ENCODE measurements at places on chromosomes 2 and 18.

GRCh38 chr2:3288470-3289170 is 89.0 kb downstream of the EIPR1 start:
- DNase-seq: no peak

GRCh38 chr18:60113396-60113795 is 213.6 kb downstream of the PMAIP1 start:
- no peak for DNase-seq

GRCh38 chr2:198096002-198096401 is 291.6 kb downstream of the PLCL1 start:
- no peak for DNase-seq

- DNase-seq: no peak
These were observed 38.4 kb downstream of the LYPD6B start for GRCh38 chr2:149076863-149077412.

DNA sequence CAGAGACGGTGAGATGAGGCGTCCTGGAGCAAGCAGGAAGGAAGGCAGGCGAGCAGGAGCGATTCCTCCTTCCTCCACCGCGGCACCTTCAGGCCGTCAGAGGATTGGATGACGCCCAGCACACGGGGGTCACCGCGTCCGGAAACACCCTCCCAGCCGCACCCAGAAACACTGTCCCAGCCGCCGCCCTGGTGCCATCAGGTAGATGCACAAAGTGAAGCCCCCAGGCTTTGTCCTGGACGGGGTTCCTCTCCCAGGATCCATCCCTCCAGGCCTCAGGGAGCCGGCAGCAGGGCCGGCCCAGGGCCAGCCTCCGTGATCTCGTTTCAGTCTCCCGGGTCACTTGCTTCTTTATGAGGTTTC is 31.5 kb downstream of the RTP5 start:
- DNase-seq: no peak

DNA sequence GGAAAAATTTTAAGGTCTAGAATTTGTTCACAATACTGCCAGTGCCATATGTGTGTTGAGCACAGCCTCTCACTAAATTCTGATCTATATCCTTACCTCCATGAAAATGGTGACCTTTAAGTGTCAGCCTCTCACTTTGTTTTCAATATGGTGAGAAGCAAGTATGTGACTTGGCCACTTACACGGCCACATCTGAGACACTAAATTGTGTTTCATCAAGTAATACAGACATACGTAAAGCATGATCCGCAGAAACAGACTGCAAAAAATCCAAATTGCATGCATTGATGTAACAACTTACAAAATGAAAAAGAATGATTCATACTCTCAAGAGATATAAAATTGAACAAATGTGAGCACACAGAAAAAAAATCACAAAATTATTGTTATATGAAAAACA is 55.2 kb upstream of the UGP2 start:
- DNase-seq: no peak

GRCh38 chr2:119419065-119419464 is 12.6 kb upstream of the TMEM37 start:
- no peak for DNase-seq

- no peak for DNase-seq
These were observed 21.9 kb upstream of the PPP1CB start for GRCh38 chr2:28729698-28730097.

DNA sequence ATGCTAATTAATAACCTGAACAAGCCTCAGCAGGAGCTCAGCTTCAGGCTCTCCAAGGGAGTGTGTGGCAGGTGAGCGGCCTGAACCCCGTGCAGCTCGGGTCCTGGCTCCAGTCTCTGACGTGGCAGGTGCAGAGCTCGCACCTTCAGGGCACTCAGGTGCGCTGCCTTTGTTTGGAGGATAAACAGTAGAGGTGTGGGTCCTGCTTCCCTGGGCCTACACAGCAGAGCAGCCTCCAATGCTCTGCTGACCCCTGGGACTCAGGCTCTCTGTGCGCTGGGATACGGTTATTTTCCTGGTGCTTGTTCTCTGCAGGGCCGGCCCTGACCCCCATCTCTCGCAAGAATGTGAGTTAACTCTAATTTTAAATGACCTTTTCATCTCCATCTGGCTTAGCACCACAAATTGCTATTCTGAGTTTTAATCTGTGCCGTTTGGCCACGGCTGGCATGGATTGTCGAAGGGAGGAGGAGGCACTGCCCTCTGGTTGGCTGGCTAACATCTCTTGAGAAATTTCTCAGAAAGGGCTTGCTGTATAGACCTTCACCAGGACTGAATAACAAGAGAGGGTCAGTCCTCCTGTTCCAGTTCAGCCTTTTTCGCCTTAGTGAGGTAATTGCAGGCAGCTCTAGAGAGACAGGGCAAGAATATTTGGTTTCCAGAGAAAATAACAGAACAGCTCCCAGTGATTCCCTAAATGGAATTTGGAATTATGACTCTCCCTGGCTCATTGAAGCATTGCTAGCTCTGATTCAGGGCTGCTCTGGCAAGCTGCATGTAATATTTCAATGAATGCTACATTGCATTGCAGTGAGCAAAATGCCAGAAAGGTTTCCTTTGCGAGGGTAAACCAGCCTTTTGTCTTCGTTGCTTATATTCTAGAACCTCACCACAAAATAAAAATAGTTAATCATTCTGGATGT is 161.8 kb downstream of the DCDC2C start:
- DNase-seq: no peak

DNA sequence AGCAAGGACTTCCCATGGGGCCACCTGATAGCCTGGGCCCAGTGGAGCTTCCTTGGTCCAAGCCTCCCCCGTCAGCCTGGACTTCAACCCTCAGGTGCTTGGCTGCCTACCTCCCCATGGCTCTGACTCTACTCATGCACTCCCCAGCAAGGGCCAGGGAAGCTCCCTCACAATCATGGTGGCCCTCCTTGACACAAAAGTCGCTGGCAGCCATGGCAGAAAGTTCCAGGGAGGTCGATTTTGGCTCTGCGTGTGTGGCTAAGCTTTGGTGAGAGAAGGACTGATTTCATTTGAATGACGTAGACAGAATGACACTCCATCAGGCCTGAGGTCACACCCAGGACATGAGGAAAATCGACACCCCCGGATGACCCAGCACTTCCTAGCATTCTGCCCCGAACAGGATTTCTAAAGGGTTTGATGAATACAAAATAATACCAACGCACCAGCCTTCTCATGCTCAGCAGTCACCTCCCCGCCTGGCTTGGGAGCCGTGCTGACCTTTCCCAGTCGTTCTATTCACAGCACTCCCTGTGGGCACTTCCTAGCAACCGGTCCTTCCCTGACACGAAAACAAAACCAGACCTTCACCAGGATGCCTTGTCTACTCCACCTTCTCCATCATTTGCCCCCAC is 52.7 kb downstream of the LBH start:
- DNase-seq: peak; percentile 57

DNA sequence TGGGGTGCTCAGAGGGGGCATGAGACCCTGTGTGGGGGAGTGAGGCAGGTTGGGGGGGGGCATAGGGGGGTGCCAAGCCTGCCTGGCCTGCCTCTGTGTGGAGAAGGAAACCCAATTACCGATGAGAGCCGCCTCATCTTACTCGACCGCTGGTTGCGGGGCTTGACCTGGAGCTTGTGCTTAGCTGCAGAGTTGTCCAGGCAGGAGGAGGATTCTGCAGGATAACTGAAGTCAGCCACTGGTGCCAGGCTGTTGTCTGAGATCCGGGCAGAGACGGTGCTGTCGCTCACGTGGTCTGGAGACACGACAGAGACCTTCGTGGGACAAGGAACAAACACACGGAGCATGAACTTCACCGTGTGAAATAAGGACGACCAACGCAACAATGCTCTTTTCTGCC is 95.9 kb upstream of the MGAT4A start:
- DNase-seq: no peak

- no peak for DNase-seq
These were observed 7.7 kb upstream of the ALLC start for GRCh38 chr2:3650140-3650920.

GRCh38 chr2:69026026-69026425 is 13.0 kb downstream of the ANTXR1 start:
- peak; percentile 38 for DNase-seq

- no peak for DNase-seq
These were observed 24.0 kb upstream of the GALNT5 start for GRCh38 chr2:157233506-157233905.

DNA sequence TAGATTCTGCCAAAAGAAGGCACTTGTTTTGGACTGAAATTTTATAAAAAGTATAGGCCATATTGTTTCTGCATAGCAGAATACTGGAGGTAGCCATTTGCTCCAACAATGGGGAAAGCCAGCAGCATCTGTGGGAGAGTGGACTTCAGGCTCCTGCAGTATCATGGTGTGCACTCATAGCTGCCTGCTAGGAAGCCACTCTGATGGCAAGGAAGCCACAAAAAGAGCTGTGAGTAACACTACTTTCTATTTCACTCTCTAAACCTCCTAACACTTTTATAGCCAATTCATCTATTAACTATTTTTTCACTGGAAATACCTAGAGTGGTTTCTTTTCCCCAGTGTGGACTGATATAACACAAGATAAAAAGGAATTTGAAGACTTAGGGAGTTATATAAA is 144.4 kb upstream of the KCNJ3 start:
- DNase-seq: no peak

- DNase-seq: no peak
These were observed 1201.7 kb upstream of the SLC39A10 start for GRCh38 chr2:194455358-194455757.

GRCh38 chr2:72673279-72673678 is 152.6 kb downstream of the EXOC6B start:
- DNase-seq: no peak

DNA sequence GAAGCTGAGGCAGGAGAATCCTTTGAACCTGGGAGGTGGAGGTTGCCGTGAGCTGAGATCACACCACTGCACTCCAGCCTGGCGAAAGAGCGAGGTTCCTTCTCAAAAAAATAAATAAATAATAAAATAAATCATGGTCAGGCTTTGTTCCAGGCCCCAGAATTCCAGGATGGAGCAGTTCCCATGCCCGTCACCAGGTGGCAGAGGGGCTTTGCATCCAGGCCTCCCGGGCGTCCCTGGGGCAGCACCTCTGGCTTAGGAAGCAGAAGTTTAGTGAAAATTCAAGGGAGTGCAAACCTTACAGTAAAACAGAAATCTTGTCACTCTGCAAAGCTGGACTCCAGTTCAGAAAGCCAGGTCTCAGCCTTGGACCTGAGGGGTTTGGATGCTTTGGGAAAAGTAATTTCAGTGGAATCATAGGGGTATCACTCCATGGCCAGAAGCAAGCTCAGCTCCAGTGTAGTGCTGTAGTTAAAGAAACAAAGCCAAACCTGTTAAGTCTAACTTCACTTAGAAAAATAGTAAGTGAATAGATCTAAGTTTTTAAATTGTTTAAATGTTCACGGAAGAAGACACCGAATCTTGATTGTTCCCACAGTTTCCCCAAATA is 512.7 kb downstream of the CMPK2 start:
- DNase-seq: peak; percentile 13

GRCh38 chr2:215439404-215439803 is 3.5 kb upstream of the FN1 start:
- DNase-seq: no peak

- DNase-seq: no peak
These were observed 1391.3 kb downstream of the DSC3 start for GRCh38 chr18:29651122-29651680.
